Stimulated activated CD8-positive, alpha-beta memory T cell treated with anti-CD3 and anti-CD28 coated beads, Interleukin-7, amount 100 ng/mL, for 48 hours (primary cell): ENCODE measurements at places on chromosomes 7 and 10.

DNA sequence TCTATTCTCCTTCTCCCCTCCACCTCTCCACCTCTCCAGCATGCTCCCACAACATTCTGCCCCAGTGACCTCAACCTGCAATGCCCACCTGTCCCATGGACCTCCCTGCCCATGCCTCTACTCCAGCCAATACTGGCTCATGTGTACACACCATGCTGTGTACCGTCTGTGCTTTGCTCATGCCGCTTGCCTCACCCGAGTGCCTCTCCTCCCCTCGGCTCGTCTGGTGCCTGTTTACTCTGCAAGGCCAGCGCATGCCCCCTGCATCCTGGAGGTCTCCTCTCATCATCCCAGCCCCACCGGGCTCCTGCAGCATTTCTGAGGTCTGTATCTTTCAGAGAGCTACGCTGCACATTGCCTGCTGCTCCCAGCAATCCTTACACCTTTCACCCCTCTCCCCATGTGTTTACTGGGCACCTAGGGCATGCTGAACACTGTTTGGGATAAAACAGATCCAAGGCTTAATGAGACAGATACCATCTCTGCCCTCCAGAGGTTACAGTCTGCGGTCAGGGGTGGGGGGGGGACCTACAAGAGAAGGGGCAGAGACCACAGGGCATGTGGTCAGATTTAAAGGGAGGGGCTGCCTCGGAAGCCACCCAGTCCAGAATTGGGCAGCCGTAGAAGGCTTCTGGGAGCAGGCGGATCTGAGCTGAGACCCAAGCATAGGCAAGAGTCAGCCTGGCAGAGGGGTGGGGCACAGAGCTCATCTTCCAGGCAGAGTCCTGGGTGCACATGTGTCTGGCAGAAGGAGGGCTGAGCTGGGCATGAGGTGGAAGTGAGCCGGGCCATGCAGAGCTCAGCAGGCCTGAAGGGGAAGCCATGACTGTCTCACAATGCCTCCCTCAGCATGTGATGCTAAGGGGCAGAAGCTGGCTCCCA is 29.6 kb upstream of the PSAP start:
- no peak for DNase-seq

DNA sequence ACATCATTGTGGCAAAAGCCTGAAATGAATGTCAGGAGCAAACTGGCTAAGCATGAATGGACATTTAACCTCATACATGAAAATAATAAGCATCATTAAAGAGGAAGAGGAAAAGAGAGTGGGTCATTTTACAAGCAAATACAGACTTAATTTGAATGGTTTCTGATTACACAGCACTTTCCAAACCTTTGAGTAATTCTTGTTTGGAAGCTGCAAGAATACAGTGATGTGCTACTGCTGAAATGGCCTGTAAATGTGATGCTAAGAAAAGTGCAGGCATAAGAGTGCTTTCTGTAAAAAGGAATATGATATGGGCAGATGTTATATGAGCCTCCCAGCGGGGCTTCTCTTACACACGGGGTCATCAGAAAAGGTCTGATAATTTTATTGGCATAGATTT is 30.2 kb downstream of the TAS2R16 start:
- no peak for DNase-seq

GRCh38 chr7:104431930-104432329 is 103.5 kb downstream of the LHFPL3 start:
- DNase-seq, result no peak

GRCh38 chr10:30448092-30448491 is 14.1 kb downstream of the MAP3K8 start:
- no peak for DNase-seq

GRCh38 chr10:48533951-48534720 is 70.7 kb downstream of the ARHGAP22 start:
- no peak for DNase-seq

GRCh38 chr7:80593869-80594586 is 44.4 kb upstream of the CD36 start:
- no peak for DNase-seq

DNA sequence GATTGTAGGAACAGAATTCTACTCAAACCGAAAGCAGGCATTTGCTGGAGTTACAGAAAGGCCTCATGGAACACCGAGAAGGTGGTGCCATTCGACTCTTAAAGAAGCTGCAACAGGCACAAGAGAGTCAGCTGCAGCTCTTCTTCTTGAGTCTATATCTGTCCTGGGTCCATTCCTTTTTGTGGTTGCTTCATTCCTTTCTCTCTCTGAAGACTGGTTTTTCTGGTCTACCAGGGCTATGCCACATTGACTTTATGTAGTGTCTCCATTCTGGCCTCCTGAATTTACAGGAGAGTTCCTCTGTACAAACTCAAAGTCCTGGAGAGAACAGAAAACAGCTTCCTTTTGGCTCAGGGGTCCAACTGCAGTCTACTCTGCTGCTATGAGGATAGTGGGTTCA is 132.8 kb downstream of the CFTR start:
- no peak for DNase-seq

- DNase-seq, result no peak
These were observed 127.2 kb upstream of the TNRC18 start for GRCh38 chr7:5550831-5551230.

GRCh38 chr10:28839600-28840007 is 162.3 kb downstream of the BAMBI start:
- DNase-seq, result no peak

- no peak for DNase-seq
These were observed 58.8 kb downstream of the GRB10 start for GRCh38 chr7:50723888-50724287.

- no peak for DNase-seq
These were observed 35.5 kb downstream of the GOT1 start for GRCh38 chr10:99394761-99395386.

GRCh38 chr7:114107522-114107921 is 188.7 kb upstream of the PPP1R3A start:
- DNase-seq, result no peak

- DNase-seq, result no peak
These were observed 66.3 kb downstream of the KMT2C start for GRCh38 chr7:152369518-152369917.

DNA sequence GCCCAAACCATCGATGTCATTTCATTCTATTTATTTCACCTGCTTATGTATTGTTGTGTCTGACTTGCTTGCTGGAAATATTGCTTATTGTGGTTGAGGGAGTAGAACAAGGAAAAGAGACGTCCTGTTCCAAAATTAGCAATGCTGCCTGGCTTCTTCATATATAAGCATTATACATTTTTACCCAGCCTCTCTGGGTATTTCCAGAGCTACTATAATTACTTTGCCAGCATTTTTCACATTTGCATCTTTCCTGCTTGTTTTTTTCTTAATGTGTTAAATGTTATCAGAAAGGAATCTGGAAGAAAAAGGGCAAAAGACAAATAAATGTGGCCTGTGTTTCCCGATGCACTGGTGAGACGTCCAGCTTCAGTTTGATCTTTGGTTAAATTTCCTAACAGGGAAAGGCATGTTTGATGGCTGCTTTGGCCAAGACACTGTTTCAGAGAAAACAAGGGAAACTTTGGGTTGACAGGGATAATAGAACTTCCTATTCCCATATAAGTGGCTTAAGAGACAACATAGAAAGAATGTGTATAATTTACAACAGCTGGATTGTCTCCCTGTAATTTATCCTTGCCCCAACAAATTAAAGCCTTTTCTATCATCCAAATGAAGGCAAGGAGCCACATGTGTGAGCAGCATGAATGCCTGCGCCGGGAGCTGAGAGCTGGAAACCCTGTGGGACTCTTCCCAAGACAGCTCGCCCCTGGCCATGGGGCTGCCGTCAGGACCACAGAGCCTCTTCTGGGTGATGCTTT is 671.1 kb upstream of the CELF2 start:
- no peak for DNase-seq

DNA sequence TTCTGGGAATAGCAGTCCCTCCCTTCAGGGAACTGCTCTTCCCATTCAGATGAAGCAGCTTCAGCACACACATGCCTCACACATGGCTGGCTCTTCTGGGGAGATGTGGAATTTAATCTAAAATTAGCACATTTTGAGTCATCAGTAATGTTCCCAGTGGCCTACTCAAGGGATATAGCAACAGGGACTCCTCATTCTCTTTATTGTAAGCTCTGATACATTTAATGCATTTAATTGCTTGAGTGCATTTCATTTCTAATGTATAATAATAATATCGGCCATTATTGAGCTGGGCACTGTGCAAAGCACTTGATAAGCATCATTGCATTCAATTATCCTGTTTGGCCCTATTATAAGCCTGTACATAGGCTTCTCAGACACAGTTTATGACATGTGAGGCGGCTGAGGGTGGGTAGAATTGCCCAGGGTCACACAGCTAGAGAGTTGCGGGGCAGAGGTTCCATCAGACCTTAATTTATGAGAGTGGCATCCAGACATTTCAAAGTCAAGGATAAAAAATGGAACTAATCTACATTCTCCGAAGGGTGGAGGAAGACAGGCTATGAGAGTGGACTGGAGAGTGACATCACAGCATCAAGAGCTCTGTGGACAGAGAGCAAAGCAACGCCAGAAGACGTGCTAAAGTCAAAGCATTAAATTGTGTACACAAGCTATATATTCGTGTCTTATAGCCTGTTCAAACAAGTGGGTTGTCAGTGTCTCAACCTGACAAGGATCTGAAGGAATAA is 76.8 kb downstream of the LANCL2 start:
- no peak for DNase-seq

- no peak for DNase-seq
These were observed 211.5 kb downstream of the DGKB start for GRCh38 chr7:14691034-14691433.

DNA sequence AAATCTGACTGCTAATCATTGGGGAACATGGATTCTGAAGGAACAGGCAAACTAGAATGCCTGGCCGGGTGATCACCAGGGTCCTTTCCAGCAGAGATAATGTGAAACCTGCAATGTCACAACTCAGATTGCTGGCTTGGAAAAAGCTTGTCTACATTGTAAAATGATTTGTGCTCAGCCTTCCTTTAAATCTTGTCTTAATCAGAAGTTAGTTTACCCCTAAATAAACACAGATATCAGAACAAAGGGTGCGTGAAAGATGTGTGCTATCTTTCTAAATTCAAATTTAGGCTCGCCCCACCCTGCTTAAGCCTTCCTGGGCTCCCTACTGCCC is 26.3 kb downstream of the COBL start:
- no peak for DNase-seq

- DNase-seq, result no peak
These were observed 302.7 kb downstream of the GLRX3 start for GRCh38 chr10:130438861-130439260.

DNA sequence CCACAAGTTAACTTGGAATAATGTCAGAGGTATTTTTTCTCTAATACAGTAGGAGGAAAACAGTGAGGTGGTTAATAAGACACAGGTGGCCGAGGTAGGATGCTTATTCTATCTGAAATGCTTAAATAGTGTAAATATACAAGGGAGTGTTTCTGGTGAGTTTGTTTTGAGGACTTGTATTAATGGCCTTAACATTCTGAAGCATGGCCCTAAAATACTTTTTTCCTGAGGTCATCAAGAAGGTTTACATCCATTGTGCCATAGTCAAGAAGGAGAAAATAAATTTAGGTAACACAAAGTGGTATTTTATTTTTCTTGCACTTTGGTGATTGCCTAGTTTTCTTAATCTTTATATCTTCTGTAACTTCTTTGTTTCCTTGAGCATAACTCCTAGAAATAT is 18.8 kb downstream of the GNAI1 start:
- no peak for DNase-seq

- DNase-seq, result no peak
These were observed 395.5 kb downstream of the SUGCT start for GRCh38 chr7:40530292-40530691.

DNA sequence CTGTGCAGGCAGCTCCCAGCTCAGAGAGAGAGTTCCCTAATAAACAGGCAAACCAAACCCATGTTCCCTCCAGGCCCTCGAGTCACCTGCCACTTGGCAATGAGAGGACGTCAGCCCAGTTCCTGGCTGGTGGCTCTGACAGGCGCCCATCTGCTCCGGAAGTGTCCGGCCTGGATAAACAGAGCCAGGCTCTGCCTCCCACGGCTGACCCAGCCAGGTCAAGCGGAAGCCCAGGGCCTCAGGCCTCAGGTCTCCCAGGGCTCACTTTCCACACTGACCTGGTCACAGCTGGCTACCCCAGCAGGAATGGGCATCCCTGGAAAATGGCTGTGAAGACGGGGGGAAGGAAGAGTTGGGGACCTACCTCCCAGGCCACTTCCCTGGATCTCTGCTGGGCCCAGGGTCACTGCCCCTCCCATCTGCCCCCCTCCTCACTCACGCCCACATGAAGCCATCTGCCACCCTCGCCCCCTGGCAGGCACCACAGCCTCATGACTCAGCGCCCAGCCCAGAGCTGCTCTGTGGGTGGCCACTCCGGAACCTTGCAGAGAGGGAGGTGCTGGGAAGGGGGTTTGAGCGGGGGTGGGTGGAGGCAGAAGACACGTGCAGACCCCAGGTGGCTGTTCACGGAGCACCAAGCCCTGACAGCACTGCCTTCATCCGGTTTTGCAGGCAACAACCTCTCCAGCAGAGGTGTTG is 37.4 kb upstream of the DUSP5 start:
- DNase-seq, result peak; percentile 17

DNA sequence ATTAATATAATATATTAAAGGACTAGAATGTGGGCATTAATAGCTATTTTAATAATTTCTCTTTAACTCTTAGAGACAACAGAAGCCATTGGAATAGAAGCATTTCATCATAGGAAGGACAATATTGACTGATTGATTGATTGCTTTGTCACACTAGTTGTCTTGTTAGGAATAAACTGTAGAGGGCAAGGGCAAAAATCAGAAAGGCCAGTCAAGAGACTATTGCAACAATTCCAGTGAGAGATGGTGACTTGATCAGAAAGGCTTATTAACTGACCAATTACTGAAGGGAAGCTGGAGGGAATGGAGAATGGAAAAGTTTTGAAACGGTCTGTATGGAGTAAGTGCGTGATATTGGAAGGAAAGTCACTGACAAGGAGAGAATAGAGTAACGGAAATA is 87.3 kb downstream of the RUNDC3B start:
- no peak for DNase-seq

DNA sequence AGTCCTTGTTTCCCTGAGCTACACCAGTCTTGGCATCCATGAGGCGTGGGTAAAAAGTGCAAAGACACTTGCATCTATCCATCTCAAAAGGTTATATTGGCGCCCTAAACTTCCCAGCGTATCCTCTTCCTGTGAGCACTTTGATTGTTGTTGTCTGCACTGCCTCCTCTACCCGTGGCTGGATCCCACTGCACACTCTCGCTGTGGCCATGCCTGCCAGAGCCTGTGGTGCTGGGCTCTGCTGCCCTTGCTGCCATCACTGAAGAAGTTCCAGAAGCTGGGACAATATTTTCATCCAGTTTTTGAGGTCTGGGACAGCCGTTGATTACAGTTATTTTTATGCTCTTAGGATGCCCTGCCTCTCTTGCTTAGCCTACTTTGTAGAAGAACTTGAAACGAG is 85.3 kb upstream of the PCGF5 start:
- no peak for DNase-seq

GRCh38 chr10:79139124-79139835 is 70.5 kb downstream of the ZMIZ1 start:
- DNase-seq, result no peak

GRCh38 chr10:86779220-86780017 is 23.0 kb downstream of the BMPR1A start:
- no peak for DNase-seq

- no peak for DNase-seq
These were observed 67.5 kb upstream of the TES start for GRCh38 chr7:116142850-116143249.
